ENCODE measurements at places on chromosomes 7 and 10.

DNA sequence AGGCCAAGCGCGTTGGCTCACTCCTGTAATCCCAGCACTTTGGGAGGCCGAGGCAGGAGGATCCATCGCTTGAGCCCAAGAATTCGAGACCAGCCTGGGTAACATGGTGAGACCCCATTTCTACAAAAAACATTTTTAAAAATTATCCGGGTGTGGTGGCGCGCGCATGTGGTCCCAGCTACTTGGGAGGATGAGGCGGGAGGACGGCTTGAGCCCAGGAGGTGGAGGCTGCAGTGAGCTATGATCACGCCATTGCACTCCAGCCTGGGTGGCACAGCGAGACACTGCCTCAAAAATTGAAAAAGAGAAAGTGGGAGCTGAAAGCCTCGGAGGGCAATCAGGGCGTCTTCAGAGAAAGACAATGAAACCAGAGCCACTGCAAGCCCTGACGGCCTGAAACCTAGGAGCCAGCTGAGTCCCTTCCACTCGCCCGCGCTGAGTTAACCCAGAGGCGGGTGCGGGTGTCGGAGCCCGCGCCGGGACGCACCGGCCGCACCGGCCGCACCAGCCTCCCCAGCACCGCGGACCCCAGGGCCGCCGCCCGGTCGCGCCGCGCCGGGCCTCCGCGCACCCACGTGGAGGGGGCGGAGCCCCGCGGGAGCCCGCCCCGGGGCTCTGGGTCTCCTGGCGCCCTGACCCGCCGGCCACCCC lies 22.4 kb downstream of the ZFAND2A start:
- DNase-seq = no peak

DNA sequence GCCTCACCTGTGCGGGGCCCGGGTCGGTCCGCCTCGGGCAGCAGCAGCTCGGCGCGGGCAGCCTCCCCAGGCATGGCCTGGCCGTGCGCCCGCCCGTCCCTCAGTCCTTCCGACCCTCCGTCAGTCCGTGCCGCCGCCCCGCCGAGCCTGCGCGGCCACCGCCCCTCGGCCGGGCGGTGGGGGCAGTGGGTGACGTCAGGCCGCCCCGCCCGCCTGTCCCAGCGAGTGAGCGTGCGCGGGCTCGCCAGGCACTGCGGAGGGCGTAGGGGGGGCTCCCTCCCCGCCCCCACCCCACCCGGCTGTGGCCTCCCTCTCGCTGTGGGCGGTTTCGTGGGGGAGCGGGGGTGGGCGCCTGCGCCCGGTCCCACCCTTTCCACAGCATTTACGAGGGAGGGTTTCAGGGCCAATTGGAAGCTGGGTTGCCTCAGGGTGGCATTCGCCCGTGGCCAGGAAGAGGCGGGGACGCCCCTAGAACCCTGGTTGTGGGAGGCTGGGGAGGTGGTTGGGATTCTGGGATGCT lies at the start of gene NACAD:
Gene NACAD, minus strand, starts transcription at position 149 of the 520 bp plus-strand sequence. Its CDS starts 75 bp downstream, at position 74.
- peak; percentile 34 for DNase-seq

DNA sequence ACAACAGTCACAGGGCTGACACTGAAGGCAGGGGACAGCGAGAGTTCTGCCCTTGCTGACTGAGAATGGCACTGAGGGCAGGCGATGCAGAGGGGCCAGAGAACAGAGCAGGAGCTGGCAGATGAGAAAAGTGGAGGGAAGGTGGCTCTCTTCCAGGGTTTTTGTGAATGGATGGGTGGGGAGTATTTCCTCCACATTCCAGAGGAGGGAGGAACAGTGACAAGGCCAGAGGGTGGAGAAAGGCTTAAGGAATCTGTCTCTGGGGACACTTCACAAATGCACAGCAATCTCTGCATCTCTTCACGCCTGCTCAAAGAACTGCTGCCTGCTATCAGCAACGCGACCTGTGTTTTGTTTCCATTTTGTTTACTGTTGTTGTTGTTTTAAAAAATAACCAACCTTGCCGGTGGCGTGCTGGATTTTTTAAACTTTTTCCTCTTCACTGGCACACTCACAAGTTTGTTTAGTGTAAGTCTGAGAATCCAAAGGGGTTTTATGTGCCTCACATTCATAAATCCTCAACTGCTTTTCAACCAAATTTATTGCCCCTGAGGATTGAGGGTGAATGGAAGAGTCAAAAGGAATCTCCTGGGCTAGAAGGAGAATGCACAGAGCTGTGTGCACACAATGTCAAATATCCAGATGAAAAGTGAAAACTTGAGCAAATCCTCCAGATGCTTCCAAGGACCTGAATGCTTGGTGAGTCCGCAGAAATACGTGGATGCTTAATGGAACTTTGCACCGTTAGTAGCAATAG lies 129.3 kb downstream of the GLI3 start:
- no peak for DNase-seq

- no peak for DNase-seq
These were observed 282.7 kb upstream of the SEMA3D start for GRCh38 chr7:85469446-85470010.

DNA sequence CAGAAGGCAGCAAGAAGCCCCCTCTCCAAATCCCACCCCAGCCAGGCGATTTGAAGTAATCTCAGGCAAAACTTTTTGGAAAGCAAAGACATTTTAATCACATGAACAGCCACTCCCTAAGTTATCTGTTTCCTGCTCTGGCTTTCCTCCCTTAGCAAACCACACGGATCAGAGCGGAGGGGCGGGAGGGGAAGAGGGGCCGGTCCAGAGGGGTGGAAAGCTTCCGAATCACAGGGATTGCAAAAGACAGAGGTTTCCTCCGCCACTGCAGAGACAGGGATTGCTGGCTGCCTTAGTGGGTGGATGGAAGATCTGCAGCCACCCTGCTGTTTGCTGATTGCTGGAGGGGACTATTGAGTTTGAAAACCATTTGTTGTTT lies 41.2 kb downstream of the ZCCHC24 start:
- no peak for DNase-seq

GRCh38 chr7:47474211-47474936 lies 107.5 kb downstream of the TNS3 start:
- DNase-seq = no peak

- no peak for DNase-seq
These were observed 21.5 kb upstream of the PPP3CB start for GRCh38 chr10:73517166-73517888.

DNA sequence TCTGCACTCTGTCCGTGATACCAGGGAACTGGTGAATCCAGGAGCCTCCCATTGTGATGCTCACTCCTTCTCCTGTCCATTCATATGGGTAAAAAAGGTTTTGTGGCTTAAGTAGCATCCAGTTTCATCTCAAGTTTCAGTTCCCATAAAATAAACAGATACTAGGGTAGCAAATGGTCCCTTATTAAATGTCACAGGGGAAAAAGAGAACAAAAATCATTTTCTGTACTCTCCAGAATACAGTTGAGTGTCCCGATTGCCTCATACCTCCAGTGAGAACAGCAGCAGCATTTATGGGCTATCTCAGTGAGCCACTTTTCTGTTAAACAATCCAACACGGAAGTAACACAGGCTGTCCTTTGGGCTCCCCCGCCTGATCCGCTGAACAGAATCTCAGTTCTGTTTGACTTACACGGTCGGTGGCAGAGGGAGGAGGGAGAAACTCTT lies 179.6 kb downstream of the CELF2 start:
- no peak for DNase-seq

DNA sequence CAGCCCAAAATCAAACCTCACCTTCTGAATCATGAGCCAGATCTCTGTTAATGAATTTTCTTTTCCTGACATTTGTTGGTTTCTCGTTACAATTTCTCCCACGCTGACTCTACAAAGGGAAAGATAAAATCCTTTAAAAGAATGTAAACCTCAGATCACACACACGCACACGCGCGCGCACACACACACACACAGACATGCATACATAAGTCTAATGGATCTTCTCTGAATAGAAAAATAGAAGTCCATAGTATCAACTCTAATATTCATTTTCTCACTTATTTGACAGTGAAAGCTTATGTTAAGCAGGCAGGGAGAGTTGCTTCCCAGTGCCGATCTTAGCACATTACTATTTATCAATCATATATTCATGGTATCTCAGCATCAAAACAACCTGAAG lies 1.4 kb downstream of the ETV1 start:
- DNase-seq = no peak

GRCh38 chr7:82032901-82033300 lies 263.1 kb upstream of the HGF start:
- DNase-seq = no peak

DNA sequence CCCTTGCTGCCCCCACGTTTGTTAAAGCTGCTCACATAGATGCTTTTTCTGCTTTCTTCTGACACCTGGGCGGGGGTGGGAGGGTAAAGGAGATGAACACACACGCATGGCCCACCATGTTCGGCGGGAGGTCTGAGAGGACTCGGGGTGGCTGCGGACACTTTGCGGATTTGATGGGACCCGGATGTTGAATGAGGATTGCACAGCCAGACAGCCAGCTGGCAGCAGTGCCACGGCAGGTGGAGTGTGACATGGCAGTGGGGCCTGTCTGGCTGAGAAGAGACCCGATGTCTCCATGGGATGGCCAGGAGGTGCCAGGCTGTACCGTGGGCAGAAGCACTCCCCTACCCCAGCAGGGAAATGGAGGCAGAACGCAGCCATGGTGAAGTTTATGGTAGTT lies 31.2 kb downstream of the PPP2R2D start:
- DNase-seq = no peak

DNA sequence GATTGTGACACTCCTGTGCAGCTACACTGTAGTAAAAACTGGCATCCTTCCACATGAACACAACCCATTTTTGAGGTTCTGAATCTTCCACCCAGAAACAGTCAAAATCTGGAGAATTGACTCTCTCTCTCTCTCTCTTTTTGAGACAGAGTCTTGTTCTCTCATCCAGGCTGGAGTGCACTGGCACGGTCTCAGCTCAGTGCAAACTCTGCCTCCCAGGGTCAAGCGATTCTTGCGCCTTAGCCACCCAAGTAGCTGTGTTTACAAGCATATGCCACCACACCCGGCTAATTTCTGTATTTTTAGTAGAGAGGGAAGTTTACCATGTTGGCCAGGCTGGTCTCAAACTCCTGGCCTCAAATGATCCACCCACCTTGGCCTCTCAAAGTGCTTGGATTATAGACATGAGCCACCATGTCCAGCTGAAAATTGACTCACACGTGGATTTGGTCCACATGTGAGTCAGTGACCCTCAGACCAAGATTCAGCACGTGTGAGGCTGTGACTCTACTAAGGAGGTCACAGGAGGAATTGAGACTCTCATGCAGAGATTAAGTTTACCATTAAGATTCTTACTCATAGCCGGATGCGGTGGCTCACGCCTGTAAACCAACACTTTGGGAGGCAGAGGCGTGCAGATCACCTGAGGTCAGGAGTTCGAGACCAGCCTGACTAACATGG lies 12.1 kb upstream of the ZNF107 start:
- DNase-seq = no peak

DNA sequence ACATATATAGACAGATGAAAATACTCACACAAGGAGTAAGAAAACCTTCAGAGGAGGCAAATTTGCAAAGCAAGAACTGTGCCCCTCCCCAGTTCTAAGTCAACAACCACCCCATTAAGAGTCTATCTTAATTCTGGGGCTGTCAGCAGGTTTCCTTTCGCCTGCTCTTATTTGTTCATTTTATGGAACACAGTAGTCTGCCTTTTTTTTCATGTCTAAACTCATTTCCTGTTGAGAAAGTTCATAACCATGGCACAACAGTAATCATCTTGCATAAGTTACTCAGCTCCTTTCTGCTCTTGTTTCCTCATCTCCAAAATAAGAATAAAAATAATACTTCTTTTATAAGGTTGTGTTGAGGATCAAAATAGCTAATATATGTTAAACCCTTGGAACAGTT lies 25.8 kb upstream of the AMPH start:
- no peak for DNase-seq

DNA sequence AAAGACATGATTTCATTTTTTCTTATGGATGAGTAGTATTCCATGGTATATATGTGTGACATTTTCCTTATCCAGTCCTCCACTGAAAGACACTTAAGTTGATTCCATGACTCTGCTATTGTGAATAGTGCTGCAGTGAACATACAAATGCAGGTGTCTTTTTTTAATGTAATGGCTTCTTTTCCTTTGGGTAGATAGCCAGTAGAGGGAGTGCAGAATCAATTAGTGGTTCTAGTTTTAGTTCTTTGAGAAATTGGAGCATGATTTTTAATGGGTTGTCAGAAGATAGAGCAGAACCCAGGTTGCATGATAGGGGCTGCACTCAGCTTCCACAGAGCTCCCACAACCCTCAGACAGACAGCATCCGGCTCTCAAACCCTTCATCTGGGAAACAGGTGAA lies 152.9 kb upstream of the PLXDC2 start:
- DNase-seq = no peak

- DNase-seq = no peak
These were observed 31.8 kb upstream of the TM9SF3 start for GRCh38 chr10:96618653-96619052.

- no peak for DNase-seq
These were observed 79.4 kb downstream of the HYCC1 start for GRCh38 chr7:22934473-22935065.
